ENCODE measurements at places on chromosomes 7 and 10. TPM values are rescaled to one million over a fixed set of nuclear protein-coding genes. Genes with fewer than 3 reads are reported as not detected.

HOXA11 gene
- not detected for total RNA-seq

ARHGEF35 gene
- total RNA-seq: 14.2 TPM

OIT3 gene
- not detected for total RNA-seq

ENO4 gene
- total RNA-seq: not detected
